A375 (cell line): ENCODE measurements at places on chromosomes 3 and 15. TPM values are rescaled to one million over a fixed set of nuclear protein-coding genes. Genes with fewer than 3 reads are reported as not detected.

The CXCR6 gene
- total RNA-seq = not detected in 2 replicates

The SCN5A gene
- total RNA-seq = 0.03 and 2.2 TPM in 2 replicates

The TTLL13 gene
- total RNA-seq = 0.19 TPM in 1 of 2 replicates, not detected in the other

The GP9 gene
- not detected in 2 replicates for total RNA-seq

The PYGO1 gene
- 3.0 and 4.8 TPM in 2 replicates for total RNA-seq

The COL6A6 gene
- not detected in 2 replicates for total RNA-seq

The ATP13A5 gene
- total RNA-seq = not detected in 2 replicates

The STAB1 gene
- 0.15 TPM in 1 of 2 replicates, not detected in the other for total RNA-seq

The QRICH1 gene
- total RNA-seq = 59.3 and 90.7 TPM in 2 replicates

The CDCP1 gene
- 5.0 and 5.4 TPM in 2 replicates for total RNA-seq

The CHRNA5 gene
- total RNA-seq = 2.8 and 8.1 TPM in 2 replicates

The ALDH1L1 gene
- total RNA-seq = 0.11 TPM in 1 of 2 replicates, not detected in the other

The ACKR4 gene
- total RNA-seq = 0.13 TPM in 1 of 2 replicates, not detected in the other

The AGBL1 gene
- total RNA-seq = not detected in 2 replicates

The SOX2 gene
- 10.4 and 11.0 TPM in 2 replicates for total RNA-seq

The CFAP92 gene
- total RNA-seq = 0.61 TPM in 1 of 2 replicates, not detected in the other

The EFCC1 gene
- 0.23 TPM in 1 of 2 replicates, not detected in the other for total RNA-seq
